ENCODE measurements at places on chromosomes 5 and 9.

GRCh38 chr5:171821286-171821685 is 35.7 kb downstream of the SMIM23 start:
- no peak for DNase-seq

- DNase-seq: no peak
Measured at GRCh38 chr9:77569335-77569734, 78.8 kb downstream of the GNA14 start.

DNA sequence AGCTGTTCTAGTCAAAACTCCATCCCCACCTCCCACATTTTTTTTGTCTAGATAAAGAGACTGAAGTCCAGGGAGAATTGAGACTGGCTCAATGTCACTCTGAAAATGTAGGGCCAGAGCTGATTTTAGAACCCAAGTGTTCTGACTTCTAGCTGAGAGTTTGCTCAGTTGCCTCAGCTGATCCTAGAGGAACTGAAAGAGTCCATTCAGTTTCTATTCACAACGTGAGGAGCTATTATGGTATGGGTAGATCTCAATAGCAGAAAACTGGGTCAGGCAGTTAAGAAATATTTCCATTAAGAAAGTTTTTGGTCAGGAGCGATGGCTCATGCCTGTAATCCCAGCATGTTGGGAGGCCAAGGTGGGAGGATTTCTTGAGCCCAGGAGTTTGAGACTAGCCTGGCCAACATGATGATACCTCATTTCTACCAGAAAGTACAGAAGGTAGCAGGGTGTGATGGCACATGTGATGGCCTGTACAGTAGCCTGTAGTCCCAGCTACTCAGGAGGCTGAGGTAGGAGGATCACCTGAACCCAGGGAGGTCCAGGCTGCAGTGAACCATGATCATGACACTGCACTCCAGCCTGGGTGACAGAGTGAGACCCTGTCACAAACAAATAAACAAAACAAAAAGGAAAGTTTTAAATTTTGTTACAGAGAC is 61.7 kb downstream of the GLRA1 start:
- no peak for DNase-seq

DNA sequence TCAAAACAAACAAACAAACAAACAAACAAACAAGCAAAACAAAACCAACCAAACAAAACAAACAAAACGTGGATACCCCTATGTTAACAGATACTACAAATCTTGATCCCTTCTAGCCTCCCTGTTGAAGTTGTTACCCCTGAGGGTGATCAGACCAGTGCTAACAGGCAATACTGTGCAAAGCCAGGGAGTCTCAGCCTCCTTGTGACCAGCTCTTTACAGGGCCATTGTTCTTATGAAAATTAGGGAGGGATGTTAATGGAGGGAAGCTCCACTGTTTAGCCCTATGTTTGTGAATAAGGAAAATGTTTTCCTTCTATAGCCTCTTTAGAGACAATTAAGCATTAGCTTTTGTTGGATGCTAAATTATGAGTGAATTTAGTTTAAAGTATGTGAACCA is 1072.1 kb upstream of the WWC1 start:
- no peak for DNase-seq

DNA sequence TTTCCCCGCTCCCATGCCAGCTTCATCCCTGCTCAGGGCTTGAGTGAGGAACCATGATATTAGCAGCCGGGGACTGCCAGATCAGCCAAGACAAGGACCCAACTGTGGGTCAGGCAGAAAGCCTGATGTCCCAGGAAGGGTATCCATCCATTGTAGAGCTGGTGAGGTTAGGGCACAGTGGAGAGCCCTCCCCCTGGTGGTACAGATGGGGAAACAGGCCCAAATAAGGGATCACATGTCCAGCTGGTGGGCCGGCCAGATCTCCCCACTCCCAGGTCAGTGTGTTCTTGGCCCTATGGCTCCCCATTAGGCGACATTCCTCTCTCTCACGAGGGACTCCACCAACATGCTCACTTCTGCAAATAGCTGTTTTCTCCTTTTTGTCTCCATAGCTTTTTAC is 9.0 kb downstream of the CDX1 start:
- DNase-seq: no peak

DNA sequence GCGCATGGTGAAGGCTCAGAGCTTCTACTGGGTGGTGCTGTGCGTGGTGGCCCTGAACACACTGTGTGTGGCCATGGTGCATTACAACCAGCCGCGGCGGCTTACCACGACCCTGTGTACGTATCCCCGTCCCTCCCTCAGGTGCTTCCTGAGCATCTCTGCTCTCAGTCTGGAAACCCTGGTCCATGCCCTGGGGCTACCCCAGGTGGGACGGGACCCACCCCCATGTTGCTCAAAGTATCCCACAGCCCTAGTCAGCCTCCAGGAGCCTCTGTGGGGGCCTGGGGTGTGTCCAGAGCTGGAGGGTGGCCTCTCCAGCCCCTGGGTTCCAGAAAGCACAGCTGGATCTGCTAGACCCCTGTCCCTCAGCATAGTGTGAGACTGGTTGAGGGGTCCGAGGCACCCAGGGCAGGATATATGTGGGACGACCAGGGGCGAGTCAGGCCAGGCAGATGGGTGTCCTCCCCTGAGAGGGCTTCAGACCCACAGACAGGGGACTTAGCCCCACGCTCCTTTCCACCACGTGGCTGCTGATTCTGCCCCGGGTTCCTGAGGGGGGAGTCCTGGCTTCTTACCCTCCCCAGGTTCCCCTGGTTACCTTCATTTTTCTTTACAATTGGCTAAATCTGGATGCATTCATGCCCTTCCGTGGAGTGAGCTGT is 94.0 kb downstream of the CACNA1B start:
- no peak for DNase-seq

GRCh38 chr5:135395451-135395850 is 3.6 kb downstream of the MACROH2A1 start:
- DNase-seq: no peak

- DNase-seq: no peak
Measured at GRCh38 chr9:129745200-129745599, 7.6 kb downstream of the PTGES start.

DNA sequence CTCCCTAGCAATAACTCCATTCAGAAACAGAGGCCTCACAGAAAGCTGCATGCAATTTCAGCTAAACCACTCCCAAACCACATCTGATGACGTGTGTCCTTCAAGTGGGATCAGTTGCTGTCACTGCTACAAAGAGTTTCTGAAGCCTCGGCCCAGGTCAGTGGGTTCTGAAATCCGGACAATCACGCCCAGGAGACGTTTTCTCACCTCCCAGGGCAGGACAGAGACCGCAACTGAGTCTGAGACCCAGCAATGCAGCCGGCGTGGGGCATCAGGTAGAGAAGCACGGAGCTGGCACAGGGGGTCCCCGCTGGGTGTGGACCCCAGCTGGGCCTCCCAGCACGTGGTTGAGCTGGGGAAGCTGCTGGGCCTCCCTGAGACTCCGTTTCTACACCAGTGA is 2.6 kb upstream of the UBE2QL1 start:
- DNase-seq: no peak

DNA sequence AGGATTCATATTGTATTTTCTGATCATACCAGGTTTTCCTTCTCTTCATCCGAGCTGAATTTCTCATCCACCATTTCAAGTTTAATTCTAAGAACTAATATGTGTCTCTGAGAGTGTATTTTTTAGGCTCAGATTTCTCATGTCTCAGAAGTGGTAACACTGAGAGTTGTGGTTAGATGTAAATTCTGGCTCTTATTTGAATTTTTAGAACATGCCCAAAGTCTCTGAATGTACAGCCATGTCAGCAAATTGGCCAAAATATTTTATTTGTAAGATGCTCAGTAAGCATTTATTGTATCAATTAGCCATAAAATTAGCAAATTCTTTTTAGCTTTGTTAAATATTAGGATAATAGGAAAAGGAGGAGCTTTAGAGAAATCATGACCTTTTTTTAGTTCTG is 16.6 kb downstream of the SV2C start:
- no peak for DNase-seq
